ENCODE measurements at places on chromosomes 5 and 9.

- DNase-seq: peak; percentile 11
Measured at GRCh38 chr5:147611483-147611882, 101.6 kb upstream of the DPYSL3 start.

GRCh38 chr9:125460883-125461635 lies 199.4 kb downstream of the GAPVD1 start:
- DNase-seq: no peak

GRCh38 chr9:18910916-18911315 lies 122.1 kb downstream of the SAXO1 start:
- no peak for DNase-seq

- no peak for DNase-seq
Measured at GRCh38 chr5:102809033-102809432, 53.9 kb downstream of the PAM start.

GRCh38 chr5:137630972-137631370 lies 104.9 kb downstream of the KLHL3 start:
- no peak for DNase-seq

DNA sequence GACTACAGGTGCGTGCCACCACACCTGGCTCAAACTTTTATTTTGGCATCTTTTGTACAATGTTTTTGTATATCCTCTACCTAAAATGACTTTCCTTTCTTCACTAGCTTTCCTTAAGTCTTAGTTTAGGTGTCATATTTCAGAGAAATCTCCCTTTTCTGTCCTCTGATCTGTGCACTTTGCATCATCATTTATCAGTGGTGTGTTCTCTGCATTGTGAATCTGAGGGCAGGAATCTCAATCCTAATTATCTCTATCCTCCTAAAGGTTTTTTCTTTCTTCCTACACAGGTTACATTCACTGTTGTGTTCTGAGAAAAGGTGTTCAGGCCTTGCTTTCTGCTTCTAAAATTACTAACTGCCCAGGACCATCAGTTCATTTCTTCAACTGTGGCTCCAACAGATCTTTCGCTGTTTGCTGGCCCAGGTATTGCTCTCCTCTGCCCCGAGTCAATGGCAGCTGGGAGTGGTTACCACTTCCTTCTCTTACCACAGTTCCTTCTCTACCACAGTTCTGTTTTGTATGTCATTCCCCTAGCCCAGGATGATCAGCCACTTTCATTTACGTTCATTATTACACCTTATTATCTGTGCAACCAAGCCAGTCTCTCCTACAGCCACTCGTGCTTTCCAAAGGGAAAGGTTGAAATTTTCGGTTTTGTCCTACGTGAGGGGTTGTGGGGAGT lies 14.0 kb downstream of the TGFBR1 start:
- no peak for DNase-seq

GRCh38 chr9:121700832-121701419 lies 49.5 kb downstream of the DAB2IP start:
- DNase-seq: no peak

- DNase-seq: no peak
Measured at GRCh38 chr5:99349787-99350186, 421.0 kb upstream of the CHD1 start.

GRCh38 chr5:170632266-170632984 lies 128.6 kb downstream of the KCNIP1 start:
- DNase-seq: peak; percentile 24

DNA sequence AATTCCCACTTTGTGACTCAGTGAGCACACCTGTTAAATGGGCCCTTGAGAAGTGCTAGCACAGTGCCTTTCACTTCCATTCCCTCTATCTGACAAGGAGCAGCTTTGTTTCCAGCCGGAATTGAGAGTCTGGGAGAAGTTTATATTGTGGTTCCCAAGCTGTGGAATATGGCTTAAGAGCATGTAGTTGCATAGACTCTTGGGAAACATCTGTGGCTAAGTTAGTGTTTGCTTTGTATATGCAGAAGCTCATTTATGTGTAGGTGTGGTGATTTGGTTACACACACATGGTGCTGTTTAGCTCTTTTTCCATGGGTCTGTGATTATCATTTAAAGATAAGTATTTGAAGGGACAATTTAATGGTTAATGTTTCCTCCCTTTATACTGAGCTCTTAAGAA lies 110.5 kb upstream of the HMHB1 start:
- no peak for DNase-seq

DNA sequence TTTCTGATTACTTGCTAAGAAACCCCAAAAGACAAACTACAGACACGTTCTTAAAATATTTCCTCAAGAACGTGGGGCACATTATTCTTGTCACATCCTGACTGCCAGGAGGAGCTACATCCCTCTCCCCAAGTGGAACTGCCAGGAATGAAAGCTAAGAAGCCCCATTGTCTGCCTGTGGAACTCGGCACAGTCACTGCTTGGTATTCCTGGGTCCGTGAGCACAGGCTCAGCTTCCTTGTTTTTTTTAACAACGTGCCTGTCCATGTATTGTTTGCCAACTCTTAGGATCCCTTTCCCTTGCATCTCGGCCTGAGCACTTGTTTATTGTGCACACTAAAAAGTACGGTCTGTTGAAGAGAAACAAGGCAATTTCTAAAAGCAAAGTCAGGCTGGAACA lies 47.0 kb upstream of the SELENOP start:
- no peak for DNase-seq

- DNase-seq: no peak
Measured at GRCh38 chr5:150551066-150551465, 43.1 kb downstream of the NDST1 start.

DNA sequence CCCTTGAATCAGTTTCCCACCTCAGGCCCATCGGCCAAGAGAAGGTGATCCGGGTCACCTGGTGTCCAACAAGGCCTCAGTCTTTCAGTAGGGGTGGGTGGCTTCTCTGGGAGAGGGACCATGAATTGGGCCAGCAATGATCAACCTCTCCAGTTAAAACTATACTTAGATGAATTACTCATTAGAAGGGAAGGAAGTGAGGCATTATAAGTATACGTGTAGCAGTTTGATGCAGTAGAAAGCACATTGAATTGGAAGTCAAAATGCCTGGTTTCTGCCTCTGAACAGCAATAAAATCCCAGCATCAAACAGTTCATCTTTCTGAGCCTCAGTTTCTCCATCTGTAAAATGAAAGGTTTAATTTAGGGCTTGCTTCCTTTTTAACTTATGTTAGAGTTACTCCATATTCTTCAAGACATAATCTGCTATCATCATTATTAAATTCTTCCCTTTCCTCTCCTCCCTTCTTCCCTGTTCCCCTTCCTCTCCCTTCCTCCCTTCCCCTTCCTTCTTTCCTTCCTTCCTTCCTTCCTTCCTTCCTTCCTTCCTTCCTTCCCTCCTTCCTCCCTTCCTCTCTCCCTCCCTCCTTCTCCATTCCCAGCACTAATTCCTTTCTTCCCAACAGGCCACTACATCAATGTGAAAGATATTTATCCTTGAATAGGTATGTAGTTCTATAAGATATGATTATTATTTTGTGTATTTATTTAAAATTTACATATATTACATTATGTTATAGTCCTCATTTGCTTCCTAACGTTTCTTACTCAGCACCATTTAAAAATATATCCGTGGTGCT lies 18.6 kb upstream of the TMEM174 start:
- DNase-seq: no peak

DNA sequence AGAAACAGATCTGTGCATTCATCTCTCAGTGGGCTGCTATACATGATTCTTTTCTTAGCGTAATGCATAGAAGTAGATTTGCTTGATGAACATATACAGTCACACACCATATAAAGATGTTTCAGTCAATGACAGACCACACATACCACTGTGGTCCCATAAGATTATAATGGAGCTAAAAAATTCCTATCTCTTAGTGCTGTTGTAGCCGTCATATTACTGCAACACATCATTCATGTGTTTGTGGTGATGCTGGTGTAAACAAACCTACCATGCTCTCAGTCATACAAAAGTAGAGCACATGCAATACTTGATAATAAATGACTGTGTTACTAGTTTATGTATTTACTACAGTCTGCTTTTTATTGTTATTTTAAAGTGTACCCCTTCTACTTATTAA lies 214.3 kb downstream of the ARHGAP26 start:
- DNase-seq: no peak

DNA sequence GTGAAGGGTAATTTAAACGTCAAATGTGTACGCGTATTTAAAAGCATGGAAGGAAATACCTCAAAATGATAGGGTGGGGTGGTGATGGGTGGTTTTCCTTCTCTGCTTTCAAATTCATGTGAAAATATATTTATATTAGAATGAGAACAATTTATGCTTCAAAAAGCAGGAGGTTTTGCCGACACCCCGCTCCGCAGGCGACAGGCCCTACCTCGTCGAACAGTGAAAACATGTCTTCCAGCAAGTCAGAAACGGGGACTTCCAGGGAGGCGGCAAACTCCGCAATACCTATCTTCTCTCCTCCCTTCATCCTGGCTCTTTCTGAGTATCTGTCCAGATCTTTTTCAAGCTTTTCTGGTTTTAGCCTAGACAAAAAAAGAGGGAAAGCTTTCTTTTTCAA lies 28.5 kb upstream of the SLC6A3 start:
- DNase-seq: no peak

- DNase-seq: no peak
Measured at GRCh38 chr5:76086095-76086494, 2.9 kb downstream of the SV2C start.

- DNase-seq: no peak
Measured at GRCh38 chr5:122036326-122036725, 41.7 kb downstream of the LOX start.

- no peak for DNase-seq
Measured at GRCh38 chr9:133818444-133818843, 80.3 kb upstream of the SARDH start.

DNA sequence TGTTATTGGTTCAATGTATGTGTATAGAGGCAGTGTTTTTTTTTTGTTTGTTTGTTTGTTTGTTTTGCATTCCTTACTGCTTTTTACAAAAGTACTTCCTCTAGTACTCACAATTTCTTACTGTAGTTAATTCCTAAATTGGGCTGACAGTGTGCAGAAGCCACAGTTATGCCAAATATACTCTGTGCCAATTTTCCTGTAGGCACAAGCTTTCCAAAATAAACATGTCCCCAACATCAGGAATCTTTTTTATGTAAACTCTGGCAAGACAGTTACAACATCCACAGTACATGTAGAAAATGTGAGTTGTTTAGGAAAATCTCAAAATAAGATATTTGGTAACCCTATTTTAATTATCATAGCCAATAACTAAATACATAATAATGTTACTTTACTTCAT lies 161.6 kb upstream of the TSLP start:
- DNase-seq: no peak

- DNase-seq: no peak
Measured at GRCh38 chr5:34842554-34842953, 3.6 kb downstream of the TTC23L start.

GRCh38 chr9:82128011-82128696 lies 139.6 kb downstream of the SPATA31D1 start:
- DNase-seq: no peak

DNA sequence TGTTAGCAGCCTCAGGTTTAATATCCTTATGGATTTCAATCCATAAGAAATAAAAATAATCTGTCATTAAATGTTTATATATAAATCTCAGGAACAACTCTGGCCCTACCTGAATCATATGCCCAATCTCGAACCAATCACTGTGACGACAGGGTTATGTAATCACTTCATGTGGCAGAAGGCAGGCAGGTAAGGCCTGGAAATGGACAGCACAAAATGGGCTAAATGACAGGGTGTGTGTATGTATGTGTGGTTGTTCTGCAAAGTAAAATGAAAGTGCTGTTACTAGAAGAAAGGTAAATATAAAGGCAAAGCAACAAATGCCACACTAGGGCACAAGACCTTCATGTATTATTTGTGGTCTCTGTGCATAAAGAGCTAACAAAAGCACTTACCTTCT lies 19.6 kb downstream of the ANKDD1B start:
- DNase-seq: no peak

- no peak for DNase-seq
Measured at GRCh38 chr5:19565466-19565865, 422.5 kb downstream of the CDH18 start.

DNA sequence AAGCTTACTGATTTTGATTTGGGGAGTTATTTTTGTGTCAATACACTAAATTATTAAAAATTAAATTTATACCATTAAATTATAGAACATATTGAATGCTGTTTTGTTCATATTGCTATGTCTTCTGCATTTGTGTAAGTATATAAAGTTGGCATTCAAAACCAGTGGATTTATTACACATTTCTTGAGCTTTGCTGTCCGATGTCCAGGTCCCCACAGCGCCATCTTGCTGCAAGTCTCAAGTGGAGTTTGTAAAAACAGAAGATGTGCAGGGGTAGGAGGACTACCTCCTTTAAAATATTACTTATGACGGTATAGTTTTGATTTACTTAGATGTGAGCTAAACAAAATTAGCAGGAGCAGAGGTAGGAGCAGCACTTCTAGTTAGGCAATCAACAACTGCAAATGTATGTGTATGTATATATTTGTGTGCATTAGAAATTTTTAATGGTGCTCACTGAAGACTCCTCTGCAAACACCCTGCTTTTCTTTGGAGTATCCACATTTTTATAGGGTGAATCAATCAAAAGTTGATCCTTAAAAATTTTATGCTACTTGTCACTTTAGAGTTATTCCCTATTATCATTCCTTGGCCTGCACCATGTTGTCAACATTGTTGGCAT lies 37.4 kb downstream of the CPEB4 start:
- DNase-seq: peak; percentile 69

DNA sequence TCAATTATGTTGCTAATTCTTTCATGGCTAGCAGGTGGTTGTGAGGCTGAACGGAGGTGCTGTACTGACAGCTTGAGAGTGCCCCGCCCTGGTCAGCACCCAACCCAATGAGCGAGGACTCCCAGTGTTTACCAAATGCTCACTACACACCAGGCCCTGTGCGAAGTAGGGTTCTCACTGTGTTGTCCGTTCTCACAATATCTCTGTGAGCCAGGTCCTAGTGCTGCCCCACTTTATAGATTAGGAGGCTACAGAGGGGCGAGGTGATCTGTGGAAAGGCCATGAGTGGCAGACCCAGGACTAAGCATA lies 28.2 kb downstream of the COL15A1 start:
- DNase-seq: no peak

DNA sequence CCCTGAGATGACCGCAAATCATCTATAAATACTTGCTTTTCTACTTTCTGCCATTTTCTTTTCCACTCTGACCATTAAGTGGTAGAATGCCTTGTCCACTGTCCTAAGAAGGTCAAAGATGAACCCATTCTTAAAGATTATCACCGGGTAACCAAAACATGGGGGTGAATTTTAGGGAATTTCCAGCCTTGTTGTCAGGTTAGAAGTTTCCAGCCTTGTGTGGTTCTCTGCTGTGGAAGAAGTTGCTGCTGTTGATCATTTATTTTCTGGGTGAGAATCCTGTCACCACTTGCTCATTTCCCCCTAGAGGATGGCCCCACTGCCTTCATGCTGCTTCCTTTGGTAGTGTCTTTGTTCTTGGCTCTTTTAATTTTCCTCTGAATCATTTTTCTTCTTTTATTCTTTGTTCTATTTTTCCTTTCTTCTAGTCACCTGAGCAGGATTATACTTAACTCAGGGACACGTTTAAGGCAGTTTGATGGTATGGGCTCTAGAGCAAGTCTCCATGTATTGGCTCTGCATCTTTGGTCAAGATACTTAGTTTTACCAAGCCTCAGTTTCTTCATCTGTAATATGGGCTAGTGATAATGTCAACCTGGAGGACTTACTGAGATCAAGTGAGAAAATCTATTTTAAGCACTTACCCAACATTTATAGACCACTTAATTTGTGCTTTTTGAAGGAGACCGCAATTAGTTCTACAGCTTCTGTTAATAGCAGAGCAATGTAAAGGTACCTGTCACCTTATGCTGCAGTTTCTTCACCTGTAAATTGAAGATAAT lies 266.2 kb downstream of the ARHGAP26 start:
- no peak for DNase-seq
